Activated CD8-positive, alpha-beta memory T cell treated with anti-CD3 and anti-CD28 coated beads, Interleukin-2, amount 10 ng/mL, durations not matched to agents 7 days and 5 days (primary cell): ENCODE measurements at places on chromosomes 5 and 9.

GRCh38 chr9:127384901-127385300 lies 12.1 kb upstream of the SLC2A8 start:
- DNase-seq: no peak

- no peak for DNase-seq
These were observed 465.6 kb upstream of the KIF2A start for GRCh38 chr5:61840361-61840760.

DNA sequence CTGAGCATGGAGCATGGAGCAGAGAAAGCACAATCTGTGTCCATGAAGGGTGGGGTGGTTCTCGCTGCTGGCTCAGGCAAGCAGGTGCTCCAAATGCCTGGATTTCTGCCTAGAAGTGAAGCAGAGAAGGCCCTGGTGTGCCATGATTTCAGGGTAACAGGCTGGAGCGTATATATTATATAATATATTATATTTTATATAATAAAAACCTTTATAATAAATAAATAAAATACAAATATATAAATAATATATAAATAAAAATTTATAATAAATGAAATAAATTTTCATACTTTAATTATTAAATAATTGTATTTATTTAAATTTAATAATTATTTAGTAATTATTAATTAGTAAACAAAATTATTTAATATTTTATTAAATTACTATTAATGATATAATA lies 707.4 kb upstream of the COX7C start:
- no peak for DNase-seq

DNA sequence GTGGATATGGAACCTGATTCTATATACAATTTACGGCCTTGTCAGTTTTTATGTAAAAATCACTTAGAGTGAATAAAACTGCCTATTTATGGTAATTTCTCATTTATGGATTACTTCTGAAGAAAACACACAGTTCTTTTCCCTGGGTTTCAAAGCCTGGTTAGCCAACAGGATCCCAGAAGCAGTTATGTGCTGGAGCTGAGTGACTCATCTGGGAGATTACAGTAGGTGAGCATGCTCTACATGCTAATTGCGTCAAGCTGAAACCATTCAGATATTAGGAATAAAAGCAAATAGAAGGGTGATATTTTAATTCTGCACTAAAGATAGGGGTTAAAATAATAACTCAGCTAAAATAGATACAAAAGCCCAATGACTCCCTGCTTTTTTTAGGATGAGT lies 47.8 kb downstream of the PDE4D start:
- DNase-seq: no peak

- DNase-seq: peak; percentile 45
These were observed 98.6 kb downstream of the GIN1 start for GRCh38 chr5:103021314-103021713.

DNA sequence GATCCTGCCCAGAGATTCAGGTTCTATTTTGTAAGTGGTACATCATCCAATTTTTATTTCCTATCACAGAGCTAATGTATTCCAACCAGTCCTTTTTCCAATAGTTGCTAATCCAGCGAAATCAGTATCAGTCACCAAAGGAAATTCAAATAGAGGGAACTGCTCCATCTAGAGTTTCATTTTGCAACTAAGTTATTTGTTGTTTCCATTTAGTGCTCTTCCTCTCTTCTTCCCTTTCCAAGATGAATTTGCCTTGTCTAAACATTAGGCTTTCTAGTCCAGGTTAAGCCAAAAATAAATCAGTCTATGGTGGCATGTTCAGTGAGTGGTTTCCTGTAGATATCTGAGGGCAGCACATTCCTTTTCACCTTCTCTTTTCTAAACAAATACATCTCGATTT lies 79.8 kb upstream of the SPATA31D4 start:
- DNase-seq: no peak

DNA sequence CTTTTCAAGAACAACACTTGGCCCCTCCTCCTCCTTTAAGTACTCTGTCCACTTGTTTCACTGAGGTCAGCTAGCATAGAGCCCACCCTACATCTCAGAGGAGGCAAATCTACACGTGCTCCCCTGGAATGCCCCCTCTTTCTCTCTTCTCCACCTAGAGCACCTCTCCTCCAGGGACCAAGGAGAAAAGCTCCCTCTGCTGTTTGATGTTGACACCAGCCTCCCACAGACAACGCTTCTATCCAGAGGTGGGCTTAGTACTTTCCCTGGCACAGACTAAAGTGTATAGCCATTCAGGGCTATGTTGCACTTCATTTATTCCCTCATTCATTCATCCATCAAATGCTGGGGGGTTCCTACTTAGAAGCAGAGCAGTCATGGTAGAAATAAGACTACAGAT lies 68.2 kb upstream of the TAF1L start:
- no peak for DNase-seq

GRCh38 chr5:157100140-157100679 lies 8.6 kb downstream of the HAVCR2 start:
- no peak for DNase-seq

GRCh38 chr9:130188860-130189481 lies 16.8 kb downstream of the NCS1 start:
- no peak for DNase-seq
